ENCODE measurements at places on chromosomes 7 and 10.
A peak's percentile ranks its signal among the peaks of the same experiment; 100 is the strongest.

DNA sequence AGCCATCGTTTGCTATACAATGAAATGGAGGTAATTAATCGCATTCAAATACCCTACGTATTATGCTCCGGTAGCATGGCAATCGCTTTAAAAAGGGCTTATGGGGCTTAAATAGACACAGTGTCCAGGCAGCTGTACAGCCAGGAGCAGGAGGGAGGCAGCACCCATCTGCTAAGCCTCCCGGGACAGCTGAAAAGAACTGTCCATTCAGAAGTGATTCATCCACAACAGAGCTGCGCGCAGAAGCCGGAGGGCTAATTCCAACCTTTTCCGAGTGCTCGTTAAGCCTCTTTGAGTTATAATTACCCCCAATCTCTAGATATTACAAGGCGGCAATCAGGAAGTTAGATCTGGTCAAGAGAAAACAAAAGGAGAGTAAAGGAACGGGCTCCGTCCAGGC, 58.3 kb downstream of the DPYSL4 start:
- DNase-seq, result no peak

DNA sequence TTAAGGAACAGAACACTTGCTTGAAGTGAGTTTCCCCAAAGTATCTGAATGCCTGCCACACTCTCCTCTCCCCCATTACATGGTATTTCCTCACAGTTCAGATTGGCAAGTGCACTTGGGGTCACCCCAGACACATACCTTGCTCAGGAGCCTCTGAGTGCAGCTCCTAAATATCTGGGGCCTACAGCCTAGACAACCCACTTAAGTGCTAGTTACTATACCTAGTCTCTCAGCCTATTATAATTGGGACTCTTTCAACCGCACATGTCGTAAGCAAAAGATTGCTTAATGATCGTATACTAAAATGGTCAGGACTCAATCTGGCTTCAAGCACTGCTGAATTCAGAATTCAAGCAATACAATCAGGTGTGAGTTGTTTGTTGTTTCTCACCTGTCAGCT, 19.9 kb downstream of the TMEM176B start:
- DNase-seq, result no peak

DNA sequence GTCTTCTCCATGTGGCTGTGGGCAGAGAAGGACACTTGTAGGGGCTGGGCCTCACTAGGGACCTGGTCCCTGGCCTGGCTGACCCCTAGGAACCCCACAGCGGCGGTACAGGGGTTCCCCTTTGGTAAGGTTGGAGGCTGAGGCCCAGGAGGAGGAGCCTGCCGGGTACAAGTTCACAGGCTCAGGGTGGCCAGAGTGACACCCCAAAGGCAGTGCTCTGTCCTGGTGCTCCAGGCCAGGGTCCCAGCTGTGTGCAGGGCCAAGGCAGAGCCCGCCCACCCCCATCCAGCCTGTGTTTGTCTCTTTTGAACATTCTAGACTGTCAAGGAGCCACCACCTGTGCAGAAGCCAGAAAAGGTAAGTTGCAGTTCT, 23.3 kb downstream of the ANTXRL start:
- peak; percentile 3 for DNase-seq

DNA sequence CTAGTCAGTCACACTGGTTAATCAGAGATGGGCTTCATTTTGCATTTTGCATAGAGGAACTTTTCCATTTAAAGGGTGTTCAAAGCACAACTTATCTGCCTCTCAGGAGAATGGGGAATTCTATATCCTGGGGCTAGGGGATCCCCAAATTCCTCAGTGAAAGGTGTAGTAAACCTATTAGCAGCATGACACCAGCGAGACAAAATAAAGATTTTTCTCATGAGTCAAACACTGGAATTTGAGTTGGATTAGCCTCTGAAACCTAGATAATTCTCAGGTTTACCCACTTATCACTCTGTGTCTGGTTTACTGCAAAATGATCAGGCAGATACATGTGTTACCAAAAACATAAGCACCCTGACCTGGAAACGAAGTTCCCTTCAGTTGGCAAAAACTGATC, 2.1 kb downstream of the AFAP1L2 start:
- DNase-seq, result no peak

- no peak for DNase-seq
Observed at GRCh38 chr7:127035203-127035849, 217.4 kb downstream of the GRM8 start.

DNA sequence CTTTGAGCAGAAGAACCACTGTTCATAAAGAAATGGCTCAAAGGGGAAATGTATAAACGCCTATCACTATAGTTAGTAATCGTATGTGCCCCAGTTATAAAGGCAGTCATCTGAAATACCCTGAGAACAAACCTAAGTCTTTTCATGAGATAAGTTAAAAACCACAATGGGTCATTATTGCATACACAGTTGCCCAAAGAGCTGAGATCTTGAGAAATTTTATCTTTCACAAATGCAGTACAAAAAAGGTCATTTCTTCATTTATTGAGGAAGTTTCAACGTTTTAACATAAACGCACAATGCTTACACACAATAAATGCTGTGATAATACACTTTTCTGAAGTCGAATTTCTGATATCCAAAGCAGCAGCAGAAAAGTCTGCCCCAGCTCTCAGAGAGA, 114.4 kb downstream of the MICU1 start:
- no peak for DNase-seq

GRCh38 chr10:80515941-80516340, 21.8 kb upstream of the SH2D4B start:
- no peak for DNase-seq

GRCh38 chr7:42426163-42426562, 189.2 kb upstream of the GLI3 start:
- DNase-seq, result no peak

DNA sequence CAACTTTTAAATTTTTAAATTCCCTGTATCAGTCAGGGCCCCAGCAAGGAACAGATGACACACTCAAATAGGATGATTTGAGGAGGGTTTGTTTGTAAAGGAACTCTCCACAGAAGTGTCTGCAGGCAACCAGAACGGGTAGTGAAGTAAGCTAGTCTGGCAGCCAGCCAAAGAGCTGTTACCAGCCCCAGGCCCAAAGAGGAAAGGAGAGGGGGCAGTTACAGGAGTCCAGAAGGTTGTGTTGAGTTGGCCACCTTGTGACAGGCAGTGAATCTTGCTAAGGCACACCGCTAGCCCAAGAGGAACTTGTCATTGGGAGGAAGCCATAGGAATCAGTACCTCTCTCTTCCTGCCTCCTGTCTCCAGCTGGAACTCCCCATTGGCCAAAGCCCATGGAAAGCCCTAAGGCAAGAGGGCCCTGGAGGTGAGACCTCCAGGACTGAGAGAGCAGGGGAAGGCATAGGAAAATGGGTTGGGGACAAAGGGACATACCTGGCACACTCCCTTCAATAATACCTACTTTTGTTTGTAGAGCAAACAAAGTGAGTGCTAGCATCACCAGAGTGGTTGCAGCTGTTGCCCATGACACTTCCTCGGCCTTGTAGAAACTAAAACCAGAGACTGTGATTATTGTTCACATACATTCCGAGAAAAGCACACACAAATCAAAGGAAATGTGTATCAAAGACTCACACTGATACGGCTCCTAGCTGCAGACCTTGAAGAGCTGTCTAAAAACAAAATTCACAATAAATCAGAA, 25.4 kb upstream of the GATAD1 start:
- DNase-seq, result no peak

- no peak for DNase-seq
Observed at GRCh38 chr10:89891006-89891535, 189.7 kb downstream of the KIF20B start.

GRCh38 chr7:95583834-95584621, 12.3 kb downstream of the PDK4 start:
- DNase-seq, result no peak

DNA sequence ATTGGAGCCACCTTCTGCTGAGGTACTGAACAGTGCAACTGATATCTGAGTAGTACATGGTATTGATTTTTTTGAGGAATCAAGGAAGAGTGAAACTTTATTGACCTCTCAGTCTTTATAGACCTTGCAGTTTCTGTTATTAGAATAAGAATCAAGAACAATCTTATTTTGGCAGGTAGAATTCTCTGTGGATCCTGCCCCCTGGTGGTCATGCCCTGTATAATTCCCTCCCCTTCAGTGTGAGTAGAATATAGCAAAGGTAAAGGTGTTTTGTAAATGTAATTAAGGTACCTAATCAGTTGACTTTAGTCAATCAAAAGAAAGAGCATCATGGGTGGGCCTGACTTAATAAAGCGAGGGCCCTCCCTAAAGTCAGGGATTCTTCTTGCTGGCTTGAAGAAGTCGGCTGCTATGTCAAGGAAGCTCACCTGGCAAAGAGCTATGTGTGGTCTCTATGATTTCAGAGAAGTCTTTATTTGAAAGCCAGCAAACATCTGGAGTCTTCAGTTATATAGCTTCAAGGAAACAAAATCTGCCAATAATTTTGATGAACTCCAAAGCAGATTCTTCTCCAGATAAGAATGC, 142.8 kb downstream of the LSM5 start:
- DNase-seq, result no peak

- no peak for DNase-seq
Observed at GRCh38 chr10:58701405-58702135, 188.9 kb downstream of the BICC1 start.

DNA sequence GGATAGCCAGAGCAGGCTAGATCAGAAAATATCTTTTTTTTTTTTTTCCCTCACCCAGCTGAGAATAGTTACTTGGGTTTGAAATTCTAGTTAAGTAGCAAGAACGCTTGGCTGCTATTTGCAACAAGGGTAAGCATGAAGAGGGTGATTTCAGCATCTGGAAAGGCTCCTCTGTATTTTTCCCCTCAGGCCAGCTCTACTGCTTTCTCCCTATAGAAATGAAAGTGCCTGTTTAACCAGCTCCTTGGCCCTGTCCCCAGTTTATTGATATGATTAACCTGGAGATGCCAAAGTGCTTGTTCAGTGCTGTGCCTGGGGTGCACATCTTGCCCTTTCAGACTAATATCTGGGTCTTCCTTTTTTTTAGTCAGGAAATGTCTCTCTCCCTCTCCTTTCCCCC, 37.1 kb downstream of the AP3M1 start:
- DNase-seq, result no peak

- DNase-seq, result peak; percentile 13
Observed at GRCh38 chr7:139618482-139619366, 95.2 kb downstream of the CLEC2L start.

DNA sequence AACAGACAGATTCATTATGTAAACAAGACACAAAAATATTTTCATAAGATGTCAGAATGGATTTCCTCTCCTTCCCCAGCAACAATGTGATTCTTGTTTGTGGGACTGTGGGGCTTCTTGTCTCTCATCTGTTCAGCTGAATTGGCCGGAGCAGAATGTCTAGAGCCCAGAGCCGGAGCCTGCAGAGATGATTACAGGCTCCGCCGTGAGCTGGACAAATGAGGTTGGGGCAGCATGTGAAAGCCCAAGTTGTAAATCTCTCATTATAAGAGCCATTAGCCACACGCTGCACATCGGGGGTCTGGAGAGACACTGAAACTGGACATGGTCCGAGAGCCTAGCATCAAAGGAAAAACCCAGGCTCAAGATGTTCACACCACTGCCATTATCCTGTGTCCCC, 137.0 kb upstream of the ADAM12 start:
- DNase-seq, result no peak

- no peak for DNase-seq
Observed at GRCh38 chr7:143406002-143406357, 2.7 kb downstream of the EPHA1 start.

DNA sequence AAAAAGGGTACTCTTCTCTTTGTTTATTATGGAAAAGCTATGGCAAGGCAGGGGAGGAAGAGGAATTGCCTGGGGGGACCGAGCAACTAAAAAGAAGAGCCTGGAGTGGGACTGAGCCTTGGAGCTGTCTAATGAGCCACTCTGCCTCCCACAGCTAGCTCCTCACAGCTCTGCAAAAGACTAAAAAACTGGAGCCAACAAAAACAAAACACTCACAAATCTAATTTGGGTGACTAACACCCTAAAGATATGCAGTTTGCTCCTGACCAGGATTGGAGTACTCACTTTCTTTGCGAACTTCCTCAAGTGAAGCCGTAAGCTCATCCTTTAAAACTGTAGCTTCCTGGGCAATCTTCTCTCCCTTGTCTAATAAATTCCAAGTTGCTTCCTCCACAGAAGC, 89.4 kb downstream of the CTNNA3 start:
- DNase-seq, result no peak

DNA sequence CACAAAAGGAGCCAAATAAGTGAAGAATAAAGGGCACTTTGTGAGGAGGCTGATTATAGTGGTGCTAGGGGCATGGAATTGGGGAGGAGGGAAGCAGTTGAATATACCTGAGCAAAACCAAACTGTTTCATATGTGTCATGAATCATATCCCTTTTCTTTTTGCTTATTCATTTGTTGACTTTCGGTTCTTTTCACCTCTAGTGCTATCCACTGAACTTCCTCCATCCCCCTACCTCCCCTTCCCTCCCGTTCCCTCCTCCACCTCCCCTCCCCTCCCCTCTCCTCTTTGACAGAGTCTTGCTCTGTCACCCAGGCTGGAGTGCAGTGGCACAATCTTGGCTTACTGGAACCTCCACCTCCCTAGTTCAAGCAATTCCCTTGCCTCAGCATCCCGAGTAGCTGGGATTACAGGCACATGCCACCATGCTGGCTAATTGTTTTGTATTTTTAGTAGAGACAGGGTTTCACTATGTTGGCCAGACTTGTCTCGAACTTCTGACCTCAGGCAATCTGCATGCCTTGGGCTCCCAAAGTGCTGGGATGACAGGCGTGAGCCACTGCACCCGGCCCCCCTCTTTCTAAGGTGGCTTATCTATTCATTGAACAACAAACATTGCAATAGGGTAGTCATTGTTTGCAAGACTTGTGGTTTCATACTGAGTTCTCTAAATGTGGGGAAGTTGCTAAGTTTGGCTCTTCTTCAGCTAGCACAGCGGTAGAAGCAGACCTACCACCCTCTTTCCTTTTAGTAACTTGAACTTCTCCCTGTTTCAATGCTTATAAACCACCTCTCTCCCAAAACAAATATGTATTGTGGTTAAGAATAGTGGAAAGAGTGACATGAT, 150.4 kb upstream of the PRPS1L1 start:
- DNase-seq, result no peak

DNA sequence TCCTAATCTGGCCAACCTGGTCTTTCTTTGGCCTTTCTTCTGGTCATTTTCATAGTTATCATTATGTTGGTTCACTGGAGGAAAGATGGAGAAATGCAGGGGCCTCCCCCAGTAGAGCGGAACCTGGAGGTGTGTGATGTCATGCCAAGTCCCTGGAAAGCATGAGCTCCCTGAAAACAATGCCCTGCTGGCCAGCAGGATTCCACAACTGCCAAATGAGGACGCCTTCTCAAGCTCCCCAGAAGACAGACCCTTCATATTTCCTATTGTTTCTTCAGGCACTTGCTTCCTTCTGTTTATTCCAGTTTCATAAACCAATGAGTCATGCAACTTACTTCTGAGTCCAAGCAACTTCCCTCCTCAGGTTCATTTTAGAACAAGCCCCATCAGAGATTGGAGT, 339.0 kb downstream of the GATA3 start:
- DNase-seq, result no peak

- no peak for DNase-seq
Observed at GRCh38 chr10:1738950-1739349, 1.6 kb upstream of the ADARB2 start.

GRCh38 chr7:70789481-70790214, 342.3 kb upstream of the GALNT17 start:
- no peak for DNase-seq

GRCh38 chr10:112139176-112139575, 44.4 kb downstream of the GPAM start:
- no peak for DNase-seq

- no peak for DNase-seq
Observed at GRCh38 chr10:77350711-77351119, 286.9 kb downstream of the KCNMA1 start.
